ENCODE measurements at places on chromosomes 11 and 22.
A peak's percentile ranks its signal among the peaks of the same experiment; 100 is the strongest.

- DNase-seq, result peak; percentile 6
These were observed 38.2 kb downstream of the BRD1 start for GRCh38 chr22:49789289-49790141.

DNA sequence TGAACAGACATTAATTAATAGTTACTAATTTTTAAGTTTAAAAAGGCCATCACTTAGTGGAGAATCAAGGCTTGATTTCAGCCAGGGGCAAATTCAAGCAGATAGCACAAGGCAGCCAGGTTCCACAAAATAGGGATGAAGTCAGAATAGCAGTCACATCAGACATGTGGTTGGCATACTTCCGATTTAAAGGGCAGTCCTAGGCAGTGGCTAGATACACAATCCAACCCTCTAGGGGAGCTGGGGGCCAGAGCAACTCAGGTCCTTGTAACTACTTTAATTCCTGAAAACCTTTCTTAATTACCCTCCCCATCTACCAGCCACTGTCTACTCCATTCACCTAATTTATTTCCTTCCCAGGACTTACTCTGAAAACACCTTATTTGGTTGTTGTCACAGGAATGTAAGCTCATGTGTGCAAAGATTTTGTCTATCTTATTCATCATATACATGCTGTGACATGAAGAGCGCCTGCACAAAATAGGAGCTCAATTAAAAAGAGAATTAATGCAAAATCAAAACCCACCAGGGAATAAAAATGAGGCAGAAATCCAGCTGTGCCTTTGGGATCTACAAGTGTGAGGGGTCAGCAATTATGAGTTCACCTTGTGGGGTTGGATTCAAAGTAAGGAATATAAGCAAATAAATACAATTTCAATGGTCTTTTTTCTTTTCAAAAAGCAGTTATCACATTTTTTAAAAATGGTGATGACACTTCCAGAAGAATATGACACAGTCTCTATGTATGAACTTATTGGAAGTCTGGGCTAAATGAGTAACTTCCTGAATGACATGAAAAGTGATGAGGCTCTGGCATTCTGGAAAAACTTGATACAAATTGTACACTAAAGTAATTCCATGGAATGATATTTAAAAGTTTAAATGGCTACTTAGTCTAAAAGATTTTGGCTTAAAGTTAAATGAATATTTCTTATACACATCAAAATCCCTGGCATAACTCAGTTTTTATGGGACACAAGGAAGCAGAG, 53.8 kb downstream of the COPB1 start:
- no peak for DNase-seq

- DNase-seq, result peak; percentile 85
These were observed 68.6 kb upstream of the ATXN10 start for GRCh38 chr22:45602824-45603595.

- no peak for DNase-seq
These were observed 318.6 kb upstream of the PLET1 start for GRCh38 chr11:112579282-112579681.

DNA sequence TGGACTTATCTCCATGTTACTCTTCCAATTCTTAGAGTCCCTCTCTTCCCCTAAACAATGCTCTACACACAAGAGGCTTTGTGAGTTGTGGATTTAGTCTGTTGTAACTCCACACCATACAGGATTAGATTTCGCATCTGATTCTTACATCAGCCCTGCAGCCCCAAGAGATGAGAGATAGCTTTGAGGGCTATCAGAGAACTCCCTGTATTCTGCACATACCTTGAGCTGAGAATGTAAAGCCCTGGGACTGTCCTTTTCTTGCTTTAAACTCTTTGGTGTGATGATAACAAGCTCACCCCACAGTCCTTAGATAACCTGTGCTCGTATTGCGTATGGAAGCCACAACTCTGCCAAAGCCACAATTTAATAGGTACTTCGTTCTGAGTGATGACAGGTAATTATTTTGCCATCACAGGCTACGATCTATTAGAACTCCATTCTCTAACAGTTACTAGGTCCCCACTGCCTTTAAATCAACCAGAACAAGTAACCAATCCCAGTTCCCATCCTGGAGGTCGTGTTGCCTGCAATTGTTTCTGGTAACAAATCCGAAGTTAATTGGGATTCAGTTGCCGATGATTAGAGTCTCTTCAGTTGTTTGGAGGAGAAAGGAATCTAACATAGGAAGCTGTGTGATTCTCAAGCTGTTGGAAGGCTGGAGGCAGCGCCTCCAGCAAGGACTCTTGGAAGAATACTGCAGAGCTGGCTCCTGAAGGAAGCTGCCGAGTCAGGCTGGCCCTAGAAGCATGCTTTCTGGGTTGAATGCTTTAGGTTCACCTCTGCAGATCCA, 1.3 kb upstream of the PARVG start:
- DNase-seq, result no peak

- DNase-seq, result peak; percentile 31
These were observed 2084.3 kb downstream of the LRRC4C start for GRCh38 chr11:39374963-39375698.

- DNase-seq, result no peak
These were observed 420.7 kb downstream of the INSC start for GRCh38 chr11:15535414-15535813.

- DNase-seq, result no peak
These were observed 5.4 kb downstream of the WNT7B start for GRCh38 chr22:45971408-45972028.

DNA sequence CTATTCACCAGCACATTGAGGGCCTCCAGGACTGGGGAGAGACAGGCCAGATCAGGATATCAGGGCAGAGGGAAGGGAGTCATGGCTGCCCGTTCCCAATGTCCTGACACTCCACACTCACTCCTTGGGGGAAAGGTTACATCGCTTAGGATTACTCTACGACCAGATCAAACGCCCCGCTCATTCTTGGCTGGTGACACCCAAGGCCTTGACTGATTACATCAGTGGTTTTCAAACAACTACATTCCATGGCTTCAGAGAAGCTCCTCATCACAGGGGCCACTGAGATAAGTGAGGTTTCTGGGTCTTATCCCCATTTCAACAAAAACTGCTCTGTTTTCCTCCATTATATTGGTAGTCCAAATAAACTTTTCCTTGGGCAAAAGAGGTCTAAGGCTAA, 15.0 kb downstream of the UBE2L6 start:
- DNase-seq, result no peak

DNA sequence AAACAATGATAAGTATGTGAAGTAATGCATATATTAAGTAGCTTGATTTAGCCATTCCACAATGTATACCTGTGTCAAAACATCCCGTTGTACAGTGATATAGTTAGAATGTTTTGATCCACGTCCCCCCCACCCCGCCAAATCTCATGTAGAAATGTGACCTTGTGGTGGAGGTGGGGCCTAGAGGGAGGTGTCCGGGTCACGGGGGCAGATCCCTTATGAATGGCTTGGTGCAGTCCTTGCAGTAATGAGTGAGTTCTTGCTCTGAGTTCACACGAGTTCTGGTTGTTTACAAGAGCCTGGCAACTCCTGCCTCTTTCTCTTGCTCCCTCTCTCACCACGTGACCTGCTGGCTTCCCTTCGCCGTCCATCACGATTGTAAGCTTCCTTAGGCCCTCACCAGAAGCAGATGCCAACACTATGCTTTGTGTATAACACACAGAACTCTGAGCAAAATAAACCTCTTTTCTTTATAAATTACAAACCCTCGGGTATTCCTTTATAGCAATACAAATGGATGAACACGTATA, 41.6 kb downstream of the FANCF start:
- DNase-seq, result no peak

GRCh38 chr11:72799441-72799840, 5.6 kb upstream of the STARD10 start:
- DNase-seq, result no peak

DNA sequence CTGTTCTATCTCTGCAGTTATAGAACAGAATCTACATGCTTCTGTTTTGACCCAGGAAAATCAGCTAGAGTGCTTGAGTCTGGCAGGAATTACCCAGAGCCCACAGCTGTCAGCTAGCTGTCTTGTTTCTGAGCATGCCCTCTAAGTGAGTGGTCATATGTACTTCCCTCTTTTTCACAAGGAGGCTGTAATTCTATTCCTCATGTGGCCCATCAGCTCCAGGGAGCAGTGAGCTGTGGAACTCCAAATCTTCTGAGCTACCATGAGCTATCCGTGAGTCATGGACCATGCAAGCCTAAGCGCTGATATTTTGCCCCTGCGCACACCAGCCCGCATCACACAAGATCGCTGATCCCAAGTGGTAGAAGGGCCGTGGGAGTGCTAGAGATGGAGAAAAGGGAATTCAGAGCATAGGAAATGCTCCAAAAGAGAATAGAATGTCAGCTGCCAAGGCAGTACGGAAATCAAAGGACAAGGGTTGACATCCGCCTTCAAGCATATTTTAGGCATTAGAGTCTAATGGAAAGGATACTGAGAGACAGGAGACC, 5.4 kb downstream of the FJX1 start:
- DNase-seq, result peak; percentile 56

- DNase-seq, result no peak
These were observed 39.4 kb downstream of the MCM5 start for GRCh38 chr22:35439365-35439717.

DNA sequence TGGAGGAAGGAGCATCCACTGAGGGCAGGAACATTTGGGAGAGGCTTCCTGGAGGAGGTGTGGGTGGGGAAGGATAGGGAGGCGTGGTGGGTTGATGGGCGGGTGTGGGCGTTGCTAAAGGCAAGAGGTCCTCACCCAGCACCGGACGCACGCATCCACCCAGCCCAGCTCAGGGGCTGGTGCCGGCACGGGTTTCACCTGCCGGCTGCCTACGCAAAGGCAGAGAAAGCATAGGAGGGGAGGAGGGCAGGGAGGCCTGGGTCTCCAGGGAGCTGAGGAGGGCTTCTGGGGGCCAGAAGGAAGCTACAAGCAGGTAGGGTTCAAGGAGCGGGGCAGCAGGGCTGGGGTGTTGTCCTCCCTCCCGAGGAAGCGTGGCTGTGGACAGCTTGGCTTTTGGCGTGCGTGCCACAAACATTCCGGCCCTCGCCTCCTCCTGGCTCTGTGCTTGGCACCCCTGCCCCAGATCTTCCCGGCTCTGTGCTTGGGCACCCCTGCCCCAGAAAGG, 7.8 kb downstream of the SSH3 start:
- DNase-seq, result no peak

DNA sequence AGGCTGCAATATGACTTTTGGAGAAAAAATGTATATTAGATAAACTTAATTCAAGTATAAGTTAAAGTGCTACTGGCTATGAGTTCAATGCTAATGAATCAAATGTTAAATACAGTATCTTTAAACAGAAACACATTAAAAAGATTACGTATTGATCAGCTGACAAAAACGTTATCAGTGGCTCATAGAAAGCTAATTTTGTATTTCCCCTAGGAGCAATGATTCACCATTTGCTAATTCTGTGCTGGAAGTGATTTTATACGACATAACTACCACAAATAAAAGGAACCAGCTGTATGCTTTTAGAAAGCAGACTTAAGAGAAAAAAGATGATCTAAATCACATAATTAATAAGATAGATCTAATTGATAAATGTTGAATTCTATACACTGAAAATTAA, 43.6 kb downstream of the MRE11 start:
- peak; percentile 30 for DNase-seq

- no peak for DNase-seq
These were observed at the start of gene BIK for GRCh38 chr22:43110444-43110926. Gene BIK, plus strand, starts transcription at chr22:43110750. Its CDS starts 13,273 bp downstream, at chr22:43124023.
